ENCODE measurements at places on chromosomes 4 and X.

GRCh38 chr4:123783921-123784320, 387.3 kb downstream of the SPRY1 start:
- no peak for DNase-seq

GRCh38 chrX:82676386-82676785, 831.7 kb upstream of the POU3F4 start:
- DNase-seq, result no peak

DNA sequence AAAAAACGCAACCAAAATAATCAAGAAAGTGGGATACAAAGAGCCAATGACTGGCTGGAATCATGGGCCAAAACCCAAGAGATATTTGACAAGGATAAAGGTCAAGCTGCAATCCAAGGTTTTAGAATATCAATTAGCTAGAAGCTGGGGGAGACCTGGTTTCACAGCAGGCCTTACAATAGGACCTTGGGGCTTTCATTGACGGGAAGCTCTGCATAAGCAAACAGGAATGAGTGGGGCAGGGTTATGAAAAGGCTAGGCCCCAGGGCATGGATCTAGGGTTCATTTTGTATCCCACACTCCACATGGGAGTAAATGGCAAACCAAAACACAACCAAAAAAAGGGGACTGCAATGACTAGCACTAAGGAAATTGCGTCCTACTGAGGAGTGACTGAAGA, 215.3 kb downstream of the HS6ST2 start:
- peak; percentile 17 for DNase-seq

GRCh38 chr4:170091069-170091696, 1.4 kb upstream of the AADAT start:
- DNase-seq, result no peak

- DNase-seq, result no peak
Observed at GRCh38 chr4:108592674-108592986, 27.7 kb upstream of the RPL34 start.

DNA sequence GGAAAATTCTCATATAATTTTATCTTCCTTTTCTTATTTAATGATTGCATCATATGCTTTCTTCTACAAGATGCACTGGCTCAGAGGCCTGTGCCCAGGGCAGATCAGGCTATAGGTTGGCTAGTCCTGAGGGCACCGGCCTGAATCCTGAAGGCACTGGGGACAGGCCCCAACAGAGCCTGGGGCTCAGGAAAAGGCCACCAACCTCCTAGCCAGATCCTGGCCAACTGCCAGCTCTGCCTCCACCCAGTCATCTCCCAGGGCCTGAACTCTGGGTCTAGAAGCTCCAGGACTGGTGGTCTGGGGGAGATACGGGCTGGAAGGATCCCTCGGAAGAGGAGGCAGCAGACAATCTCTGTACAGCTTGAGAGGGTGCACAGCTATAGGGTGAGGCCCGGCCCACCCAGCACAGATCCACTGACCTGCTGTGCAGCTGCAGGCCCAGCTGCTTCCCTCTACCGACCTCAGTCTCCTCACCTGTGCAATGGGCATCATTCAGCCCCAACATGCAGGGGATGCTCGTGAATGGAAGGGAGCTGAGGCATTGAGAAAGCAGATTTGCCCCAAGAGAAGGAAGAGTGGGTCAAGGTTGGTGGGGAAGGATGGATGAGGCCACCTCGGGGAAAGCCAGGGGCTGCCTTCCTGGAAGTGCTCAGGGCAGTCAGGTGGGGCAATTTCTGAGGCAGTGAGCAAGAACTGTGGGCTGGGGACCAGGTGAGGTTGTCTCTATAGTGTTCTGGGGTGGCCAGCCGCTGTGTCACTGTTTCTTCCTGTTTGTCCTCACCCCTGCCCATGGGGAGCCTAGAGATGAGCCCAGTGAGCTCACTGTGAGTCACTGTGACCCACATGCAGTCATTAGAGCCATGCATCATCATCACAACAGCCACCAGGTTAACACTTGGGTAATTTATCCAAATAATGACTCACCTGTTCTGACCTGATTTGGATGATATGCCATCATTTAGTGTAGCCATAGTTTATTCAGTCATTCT, 22.4 kb upstream of the XAGE2 start:
- DNase-seq, result no peak

- DNase-seq, result no peak
Observed at GRCh38 chrX:79161655-79162054, 17.2 kb downstream of the GPR174 start.

GRCh38 chrX:7286168-7286837, 138.3 kb upstream of the PUDP start:
- DNase-seq, result no peak

DNA sequence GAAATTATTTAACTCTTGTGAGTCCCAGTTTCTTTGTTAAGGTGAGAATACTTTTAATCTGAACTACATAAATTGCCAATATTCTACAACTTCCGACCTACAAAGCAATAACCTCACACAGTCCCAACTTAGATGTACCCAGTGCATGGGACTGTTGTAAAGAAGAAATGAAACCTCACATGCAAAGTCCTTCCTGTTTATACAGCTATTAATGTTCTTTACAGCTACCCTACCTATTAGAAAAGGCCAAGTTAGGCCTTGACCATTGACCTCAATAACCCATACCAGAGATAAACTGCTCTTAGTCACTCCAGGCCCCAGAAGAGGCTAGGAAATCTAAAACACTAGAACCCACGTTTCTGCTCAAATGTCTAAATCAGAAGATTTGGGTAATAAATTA, 920.1 kb upstream of the TENM3 start:
- DNase-seq, result no peak

DNA sequence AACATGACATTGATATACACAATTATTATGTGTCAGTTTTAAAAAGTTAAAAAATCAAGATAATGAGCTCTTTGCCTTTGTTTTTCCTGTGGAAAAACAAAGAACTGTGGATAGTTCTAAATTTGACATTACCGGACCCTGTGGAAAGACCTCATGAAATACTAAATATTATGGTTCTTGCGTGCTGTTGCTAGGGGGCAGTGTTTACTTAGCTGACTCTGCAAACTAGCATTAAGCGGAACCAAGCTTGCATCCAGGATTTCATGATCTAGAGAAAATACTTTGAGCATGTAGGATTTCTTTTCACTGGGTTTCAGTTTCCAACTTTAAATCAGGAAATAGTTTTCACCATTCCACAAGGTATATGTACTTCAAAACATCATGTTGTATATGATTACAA, 33.6 kb downstream of the CLCN4 start:
- no peak for DNase-seq

DNA sequence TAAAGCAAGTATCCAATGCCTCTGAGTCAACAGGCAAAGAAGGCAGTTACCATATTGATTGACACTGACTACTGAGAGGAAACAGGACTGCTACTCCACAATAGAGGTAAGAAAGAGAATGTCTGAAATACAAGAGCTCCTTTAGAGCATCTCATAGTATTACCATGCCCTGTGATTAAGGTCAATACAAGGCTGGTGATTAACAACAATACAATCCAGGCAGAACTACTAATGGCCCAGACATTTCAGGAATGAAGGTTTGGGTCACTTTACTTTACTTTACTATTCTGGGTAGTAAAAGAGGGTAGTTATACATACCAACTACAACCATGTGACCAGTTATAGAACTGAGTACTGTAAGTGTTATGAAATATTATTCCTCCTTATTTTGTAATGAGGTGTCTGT, 44.5 kb downstream of the BRWD3 start:
- no peak for DNase-seq

- DNase-seq, result no peak
Observed at GRCh38 chr4:139790291-139790690, 124.7 kb downstream of the MGST2 start.

- no peak for DNase-seq
Observed at GRCh38 chr4:118955515-118955914, 66.9 kb downstream of the SYNPO2 start.

- no peak for DNase-seq
Observed at GRCh38 chr4:8035371-8035780, 95.7 kb upstream of the AFAP1 start.

DNA sequence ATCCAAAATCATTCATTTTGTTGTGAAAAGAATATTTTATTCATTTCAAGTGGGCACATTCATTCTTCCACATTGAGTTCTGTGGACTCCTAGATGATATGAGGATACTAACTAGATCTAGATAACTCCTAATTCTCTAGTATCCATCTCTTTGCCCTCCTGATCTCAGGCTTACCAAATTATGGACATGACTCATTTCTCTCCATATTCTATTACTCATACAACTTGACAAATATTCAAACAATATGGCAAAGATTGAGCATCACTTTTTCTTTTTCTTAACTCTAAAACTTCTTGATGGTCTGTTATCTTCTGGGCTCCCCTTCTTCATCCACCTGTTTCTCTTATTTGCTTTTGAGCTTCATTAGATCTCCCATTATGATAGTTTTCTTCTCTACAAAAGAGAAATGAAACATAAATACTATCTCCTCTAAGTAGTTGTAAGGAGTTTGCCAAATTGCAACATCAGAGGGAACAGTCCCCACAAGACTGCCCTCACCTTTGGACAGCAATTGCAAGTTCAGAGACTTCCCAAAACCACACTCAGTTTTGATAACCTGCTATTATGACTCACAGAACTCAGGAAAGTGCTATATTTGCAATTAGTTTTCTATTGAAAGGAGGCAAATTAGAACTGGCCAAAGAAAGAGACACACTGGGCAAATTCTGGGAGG, 422.9 kb downstream of the SPRY1 start:
- no peak for DNase-seq

DNA sequence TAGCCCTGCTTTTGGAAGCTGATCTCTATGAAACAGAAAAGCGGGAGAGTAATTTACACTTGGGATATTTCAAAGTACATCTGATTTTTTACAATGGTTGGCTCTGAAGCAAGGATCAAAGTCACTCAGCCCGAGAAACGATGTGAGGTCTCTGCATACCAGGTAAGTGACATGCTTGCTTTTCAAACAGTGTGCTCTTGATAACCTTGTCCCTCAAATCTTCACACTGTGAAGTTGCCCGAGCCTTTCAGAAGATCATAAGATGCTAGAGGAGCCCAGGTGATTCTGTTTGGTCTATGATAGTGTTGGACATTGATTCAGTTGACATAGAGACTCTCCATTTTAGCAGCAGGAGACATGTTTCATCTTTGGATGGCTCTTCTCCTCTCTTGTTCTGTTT, 47.1 kb upstream of the KLHL34 start:
- no peak for DNase-seq

- no peak for DNase-seq
Observed at GRCh38 chrX:25600776-25601175, 537.4 kb upstream of the MAGEB18 start.

DNA sequence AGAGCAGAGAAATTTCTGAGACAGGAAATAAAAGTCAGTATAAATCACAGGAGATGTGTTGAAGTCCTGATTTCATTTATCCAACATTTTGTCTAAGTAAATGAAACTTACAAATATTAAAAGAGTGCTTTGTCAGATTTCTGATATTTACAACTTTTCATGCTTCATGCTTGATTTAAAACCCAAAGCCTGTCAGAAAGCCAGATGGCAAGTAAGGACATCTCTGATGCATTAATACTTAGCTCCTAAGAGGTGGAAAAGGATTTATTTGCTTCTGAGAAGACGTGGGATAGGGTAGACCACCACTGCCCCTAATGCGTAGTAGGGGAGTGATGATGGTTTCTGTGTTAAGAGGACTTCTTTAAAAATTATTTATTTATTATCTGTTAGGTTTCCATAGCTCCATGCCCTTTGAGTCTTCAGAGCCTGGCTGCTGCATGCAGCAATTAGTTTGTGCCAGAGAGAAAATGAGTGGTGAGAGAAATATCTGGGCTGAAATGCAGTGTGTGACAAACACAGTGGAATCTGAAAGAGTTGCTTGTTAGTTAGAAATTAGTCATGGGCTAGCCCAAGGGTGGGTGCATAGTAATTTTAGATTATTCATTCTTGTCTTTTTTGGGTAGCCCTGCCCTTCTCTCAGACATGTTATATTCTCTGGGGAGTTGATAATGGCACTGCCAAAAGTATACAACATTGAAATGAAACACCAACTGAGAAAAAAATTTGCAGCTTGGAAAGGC, 333.8 kb downstream of the C4orf33 start:
- DNase-seq, result no peak

- DNase-seq, result no peak
Observed at GRCh38 chrX:68419975-68420374, 13.3 kb downstream of the OPHN1 start.

DNA sequence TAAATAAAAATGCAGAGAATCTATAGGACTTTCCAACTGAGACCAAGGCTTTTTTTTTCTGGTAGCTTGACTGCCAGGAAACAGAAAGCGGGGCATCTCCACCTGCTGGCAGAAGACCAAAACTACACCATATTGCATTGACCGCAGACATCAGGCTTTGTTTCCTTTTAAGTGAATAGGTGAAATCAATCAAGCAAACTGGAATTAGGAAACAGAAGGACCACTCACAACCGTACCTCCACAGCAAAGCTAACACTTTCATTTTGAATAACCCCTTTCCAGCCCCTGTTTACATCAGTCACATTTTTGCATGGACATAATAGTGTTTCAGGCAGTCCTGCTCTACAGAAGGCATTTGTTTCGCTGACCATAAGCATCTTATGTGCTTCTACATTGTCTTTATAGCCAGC, 218.2 kb downstream of the IDS start:
- DNase-seq, result no peak

DNA sequence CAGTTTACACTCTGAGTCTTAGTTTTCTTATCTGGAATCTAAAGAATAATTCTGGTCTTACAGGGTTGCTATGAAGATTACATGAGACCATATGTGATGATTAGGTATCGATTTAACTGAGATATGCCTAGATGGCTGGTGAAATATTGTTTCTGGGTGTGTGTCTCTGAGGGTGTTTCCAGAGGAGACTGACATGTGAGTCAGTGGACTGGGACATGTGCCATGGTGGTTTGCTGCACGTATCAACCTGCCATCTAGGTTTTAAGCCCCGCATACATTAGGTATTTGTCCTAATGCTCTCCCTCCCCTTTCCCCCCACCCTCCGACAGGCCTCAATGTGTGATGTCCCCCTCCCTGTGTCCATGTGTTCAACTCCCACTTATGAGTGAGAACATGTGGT, 186.0 kb upstream of the CXorf66 start:
- DNase-seq, result no peak

DNA sequence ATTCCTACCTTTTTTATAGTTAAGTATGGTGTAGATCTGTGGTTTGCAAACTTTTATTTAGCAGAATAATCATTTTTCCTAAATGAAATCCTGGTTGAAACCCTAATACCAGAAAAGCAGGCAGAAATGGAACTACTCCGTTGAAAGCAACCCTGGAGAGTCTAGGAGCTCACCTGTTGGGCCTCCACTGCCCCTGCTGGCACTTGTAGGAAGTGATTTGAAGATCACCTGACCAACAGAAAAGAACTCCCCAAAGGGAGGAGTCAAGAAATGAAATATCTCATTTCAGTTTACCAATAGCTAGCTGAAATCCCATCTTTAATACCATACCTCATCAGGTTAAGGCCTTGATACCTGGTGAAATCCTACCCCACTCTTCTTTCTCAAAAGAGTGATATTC, 277.1 kb downstream of the KLHL13 start:
- DNase-seq, result no peak

Data from osteocyte (in vitro differentiated cells).